Stimulated activated CD4-positive, alpha-beta T cell treated with anti-CD3 and anti-CD28 coated beads, Interleukin-12 subunit alpha, Interleukin-12 subunit beta, amount 100 ng/mL, for 48 hours (primary cell): ENCODE measurements at places on chromosomes 11 and 22.

DNA sequence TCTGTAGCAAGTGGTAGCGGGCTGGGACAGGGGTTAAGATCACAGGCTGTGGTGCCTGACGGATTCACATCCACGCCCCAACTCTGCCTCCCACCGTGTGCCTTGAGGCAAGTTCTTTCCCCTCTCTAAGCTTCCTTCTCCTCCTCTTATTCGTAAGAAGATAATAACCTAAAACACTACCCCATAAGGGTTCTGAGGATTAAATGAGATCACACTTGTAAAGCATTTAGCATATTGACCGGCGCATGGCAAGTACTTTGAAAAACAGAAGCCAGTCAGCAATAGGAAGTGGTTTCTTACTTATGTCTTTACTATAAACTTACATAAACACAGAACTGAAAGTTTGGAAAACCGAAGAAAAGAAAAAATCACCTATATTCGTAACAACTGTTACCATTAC lies 15.5 kb upstream of the LMO2 start:
- no peak for DNase-seq

DNA sequence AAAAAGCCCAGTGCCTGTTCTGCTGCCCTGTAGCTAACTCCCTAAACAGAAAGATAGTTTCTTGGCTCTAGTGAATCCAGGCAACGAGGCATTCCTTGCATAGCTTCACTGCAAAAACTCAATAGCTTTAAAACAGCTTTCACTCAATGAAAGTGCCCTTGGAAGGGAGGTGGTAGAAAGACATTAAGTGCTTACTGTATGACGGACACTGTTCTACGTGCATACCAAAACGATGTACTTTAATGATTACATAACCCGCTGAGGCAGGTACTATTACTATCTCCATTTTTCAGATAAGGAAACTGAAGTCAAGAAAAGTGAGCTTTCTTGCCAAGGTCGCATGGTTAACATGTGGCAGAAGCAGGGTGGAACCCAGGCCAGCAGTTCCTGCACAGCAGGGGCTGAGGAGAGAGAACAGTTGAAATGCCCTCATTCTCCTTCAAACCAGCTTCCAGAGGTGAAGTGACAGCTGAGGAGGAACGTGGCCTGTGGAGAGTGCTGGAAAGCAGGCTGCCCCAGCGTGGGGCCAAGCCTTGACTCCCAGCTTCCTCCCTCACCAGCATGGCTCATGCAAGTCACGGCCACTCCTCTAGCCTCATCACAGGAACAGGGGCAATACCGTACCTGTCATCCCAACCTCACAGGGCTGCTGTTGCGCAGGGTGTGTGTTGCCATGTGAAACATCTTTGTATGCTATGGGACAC lies 227.5 kb upstream of the NARS2 start:
- DNase-seq, result no peak

GRCh38 chr11:64028398-64029115 lies 7.2 kb upstream of the FLRT1 start:
- DNase-seq, result no peak

DNA sequence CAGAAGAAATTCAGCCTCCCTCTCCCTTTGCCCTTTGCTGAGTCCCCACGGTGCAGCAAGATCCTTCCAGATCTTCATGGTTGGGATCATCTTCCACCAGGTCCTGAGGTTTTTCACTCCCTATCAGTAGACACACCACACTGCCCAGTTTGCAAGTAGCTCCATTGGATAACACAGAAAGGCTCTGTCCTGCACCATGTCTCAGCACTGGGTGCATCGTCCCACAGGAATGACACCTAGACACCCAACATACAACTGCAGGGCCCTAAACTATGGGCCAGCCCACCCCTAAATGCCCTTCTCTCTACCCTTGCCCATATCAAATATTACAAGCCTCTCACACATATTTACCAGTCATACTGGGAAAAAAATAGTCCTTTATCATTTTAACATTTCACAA lies 9.4 kb downstream of the KLHL22 start:
- DNase-seq, result no peak

DNA sequence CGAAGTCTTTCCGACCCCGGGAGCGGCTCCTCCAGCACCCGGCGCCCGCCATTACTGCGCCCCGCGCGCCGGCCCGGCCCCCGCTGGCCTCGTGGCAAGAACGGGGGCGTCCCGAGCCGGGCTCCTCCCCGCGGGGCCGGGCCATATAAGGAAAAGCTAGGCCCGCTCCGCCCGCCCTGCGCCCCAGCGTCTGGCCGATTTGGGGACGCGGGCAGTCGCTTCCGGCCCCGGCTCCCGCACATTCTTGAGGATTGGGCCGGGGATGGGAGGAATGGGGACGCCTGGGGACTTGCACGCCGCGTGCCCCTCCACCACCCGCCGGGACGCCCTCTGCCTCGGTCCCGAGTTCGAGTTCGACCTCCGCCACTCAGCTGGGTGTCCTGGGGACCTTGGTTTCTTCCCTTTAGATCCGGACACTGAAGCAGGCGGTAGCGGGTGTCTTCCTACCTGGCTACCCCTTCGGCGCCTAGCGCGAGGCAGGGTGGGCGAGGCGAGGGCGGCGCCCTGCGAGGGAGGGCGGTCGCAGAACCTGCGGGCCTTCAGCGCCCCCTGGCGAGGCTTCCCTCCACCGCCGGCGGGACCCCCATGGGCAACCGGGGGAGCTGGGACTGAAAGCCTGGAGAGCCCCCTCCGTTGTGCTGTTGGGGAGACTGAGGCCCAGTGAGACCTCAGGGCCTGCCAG lies 3.8 kb downstream of the SMTN start:
- peak; percentile 79 for DNase-seq

DNA sequence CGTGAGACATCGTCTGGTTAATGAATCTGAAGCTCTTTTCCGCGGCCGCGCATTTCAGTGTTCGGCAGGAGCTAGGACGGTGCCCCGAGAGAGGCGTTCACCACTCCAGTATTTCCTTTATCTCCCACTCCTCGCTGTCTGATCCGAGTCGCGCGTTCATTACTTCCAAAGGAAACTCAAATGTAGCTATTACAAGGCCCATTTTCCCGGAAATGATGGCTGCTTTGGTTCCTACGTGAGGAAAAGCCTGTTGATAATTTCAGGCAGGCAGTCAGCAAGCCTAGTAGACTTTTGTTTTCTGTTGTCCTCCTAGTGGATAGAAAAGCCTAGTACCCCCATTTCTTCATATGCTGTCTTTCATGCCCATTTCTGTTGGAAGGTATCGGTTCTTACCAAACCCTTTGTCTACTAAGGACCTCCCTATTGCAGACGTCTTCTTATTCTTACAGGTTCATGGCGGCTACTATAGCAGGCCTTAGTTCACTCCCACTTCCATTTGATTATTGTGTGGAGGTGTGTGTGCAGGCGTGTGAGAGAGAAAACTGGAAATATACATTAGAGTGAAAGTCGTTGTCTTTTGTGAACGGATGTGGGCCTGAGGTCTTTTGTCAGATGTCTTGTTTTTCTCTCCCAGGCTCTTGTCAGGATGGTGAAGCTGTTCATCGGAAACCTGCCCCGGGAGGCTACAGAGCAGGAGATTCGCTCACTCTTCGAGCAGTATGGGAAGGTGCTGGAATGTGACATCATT lies 737 bp downstream of the RBM4 start:
- no peak for DNase-seq

DNA sequence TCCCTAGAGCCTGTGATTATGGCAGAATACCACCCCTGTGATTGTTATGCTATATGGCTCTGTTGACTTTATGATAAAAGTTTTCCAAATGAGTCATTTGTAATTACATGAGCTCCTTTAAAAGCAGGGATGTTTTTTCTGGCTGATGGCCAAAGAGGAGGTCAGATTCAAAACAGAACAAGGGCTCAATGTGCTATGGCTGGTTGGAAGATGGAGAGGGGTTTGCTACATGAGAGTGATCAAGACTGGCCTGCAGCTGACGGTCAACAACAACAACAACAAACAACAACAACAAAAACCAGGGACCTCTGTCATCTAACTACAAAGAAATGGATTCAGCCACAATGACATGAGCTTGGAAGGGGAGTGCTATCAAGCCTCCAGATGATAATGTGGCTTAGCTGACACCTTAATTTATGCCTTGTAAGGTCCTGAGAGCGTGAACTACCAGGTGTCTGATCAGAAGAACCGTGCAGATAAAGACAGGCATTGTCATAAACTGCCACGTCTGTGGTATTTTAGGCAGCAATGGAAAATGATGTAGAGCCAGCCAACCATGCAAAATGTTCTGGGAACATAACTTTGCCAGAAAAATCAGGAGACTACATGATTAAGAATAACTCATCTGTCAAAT lies 47.2 kb downstream of the PIWIL3 start:
- no peak for DNase-seq

GRCh38 chr22:40703174-40703573 lies 23.9 kb downstream of the MCHR1 start:
- DNase-seq, result no peak

DNA sequence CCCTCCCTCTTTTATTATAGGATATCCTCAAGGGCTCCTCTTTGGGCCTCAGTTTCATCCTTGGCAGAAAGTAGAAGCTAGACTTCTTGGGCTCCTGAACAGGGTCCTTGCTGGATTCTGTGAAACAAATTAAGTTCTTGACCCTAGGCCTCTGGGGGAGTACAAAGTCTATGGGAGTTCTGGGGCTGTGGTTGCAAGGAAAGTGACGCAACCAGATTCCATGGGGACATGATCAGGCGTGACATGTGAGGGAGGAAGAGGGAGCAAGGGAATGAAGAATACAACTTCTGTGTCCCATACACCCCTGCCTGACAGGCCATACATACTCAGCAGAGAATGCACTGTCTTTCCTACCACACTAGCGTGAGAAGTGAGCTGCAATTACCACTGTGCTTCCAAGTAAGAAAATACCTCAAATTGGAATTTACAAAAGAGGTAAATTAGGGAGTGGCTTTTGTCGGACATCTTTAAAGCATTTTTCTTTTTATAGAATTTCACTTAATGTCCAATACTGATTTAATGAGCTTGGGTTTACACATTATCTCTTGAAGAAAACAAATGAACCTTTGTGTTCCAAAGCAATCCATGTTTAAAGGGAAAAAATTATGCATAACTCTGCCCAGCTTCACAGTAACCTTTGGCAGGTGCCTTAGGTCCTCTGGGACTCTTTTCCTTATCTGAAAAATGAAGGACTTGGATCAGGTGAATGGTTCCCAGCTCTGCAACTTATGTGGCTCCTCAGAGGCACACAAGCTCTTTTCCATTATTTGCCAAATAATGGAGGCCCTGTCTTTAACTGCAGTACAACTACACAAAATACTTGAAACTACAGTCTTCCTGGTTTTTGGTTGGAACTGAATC lies 38.9 kb downstream of the LIMK2 start:
- DNase-seq, result no peak

- no peak for DNase-seq
These were observed 430.3 kb downstream of the AASDHPPT start for GRCh38 chr11:106507645-106508306.

DNA sequence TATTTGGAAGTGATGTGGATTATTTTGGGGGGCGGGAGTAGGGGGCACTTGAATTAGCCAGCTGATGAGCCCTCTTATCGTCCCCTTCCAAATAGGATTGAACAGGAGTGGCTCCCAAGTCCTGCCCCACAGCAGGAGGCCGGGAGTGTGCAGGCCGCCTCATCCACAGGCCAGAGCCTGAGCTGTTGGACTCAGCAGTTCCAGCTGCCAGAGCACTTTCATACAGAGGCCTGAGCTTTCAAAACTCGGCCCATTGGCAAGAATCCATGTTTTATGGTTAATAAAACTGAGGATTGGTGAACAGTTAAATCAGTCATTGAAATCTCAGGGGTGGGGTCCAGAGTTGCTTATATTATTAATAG lies 9.6 kb downstream of the FAM118A start:
- no peak for DNase-seq
